AG08395 (cell line): ENCODE measurements at places on chromosomes 6 and 20.

- no peak for DNase-seq
Observed at GRCh38 chr6:39681674-39682121, 43.5 kb downstream of the KIF6 start.

DNA sequence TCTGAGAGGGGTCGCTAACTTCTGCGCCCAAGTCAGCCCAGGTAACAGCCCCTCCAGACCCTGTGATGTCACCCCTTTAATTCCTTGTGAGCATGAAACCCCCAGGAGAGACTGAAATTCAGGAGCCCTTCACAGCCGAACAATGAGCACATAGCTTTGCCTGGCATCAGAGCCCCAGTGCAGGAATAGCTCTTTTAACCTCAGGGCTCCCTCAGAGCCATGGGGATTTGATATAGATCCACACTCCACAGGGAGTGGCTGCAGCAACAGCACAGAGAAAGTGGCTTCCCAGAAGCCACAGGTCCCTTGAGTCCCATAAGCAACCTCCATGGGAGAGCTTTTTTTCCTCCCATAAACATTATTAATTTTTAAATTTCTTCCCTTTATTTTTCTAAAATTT lies 150.0 kb upstream of the MARCKS start:
- DNase-seq: no peak

DNA sequence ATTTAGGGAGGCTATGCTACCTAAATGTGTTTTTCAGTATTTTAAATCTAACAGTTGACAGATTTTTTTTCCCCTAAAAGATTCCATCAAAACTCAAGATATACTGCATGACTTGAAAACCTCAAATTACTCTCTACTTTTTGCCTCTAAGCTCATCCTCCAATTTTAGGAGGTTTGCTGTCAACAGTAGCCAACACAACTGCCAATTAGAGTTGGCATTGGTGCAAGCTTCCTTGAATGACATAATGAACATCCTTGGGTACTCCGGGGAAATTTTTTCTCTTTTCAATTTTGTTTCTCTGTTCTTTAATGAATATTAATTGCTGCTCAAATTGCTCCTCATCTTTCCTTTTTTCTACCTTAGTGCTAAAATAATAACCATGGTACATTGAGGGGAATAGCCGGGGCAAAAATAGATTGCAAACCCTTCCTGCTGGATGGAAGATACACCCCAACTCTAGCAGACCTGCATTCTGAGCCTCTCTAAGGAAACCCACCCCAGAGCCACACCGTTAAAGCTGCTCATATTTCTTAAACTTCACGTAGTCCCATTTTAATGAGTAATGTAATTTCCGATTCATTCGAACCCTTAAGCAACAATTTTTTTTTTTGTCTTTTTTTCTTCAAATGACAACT lies 34.3 kb downstream of the SLC22A23 start:
- no peak for DNase-seq

DNA sequence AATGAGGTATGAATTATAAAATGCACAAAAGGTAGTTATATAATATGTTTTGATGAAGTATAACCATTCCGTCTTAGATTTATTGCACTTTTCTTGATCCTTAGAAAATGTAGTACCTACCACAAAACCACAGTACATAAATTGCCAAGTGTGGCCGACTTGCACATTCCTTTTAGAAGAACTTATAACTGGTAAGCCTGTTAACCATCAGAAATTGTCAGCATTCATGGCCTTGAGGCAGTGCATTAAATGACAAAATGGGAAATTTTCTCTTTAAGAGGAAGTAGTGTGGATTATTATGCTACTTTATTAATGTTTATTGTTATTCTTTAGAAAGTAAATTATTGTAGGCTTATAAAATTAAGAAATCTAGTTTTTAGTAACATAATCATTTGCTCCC lies 29.6 kb downstream of the TAB2 start:
- peak; percentile 5 for DNase-seq

DNA sequence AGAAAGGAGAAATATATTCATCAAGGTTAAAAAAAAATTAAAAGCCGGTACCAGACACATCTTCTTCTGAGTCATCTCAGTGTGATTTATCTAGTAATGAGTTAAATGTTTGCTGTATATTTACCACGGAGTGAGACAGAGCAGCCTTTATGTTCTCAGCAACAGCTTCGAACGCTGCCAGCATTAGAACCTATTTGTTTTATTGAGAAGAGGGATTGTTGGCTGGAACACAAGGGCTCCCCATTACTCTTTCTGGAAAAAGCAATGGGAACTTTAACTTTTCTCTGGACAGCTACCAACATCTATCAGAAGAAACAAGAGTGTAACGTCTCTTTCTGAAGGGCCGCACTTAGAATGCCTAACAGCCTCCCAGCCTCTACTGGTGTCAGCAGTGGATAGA lies 105.3 kb upstream of the TAB2 start:
- no peak for DNase-seq

DNA sequence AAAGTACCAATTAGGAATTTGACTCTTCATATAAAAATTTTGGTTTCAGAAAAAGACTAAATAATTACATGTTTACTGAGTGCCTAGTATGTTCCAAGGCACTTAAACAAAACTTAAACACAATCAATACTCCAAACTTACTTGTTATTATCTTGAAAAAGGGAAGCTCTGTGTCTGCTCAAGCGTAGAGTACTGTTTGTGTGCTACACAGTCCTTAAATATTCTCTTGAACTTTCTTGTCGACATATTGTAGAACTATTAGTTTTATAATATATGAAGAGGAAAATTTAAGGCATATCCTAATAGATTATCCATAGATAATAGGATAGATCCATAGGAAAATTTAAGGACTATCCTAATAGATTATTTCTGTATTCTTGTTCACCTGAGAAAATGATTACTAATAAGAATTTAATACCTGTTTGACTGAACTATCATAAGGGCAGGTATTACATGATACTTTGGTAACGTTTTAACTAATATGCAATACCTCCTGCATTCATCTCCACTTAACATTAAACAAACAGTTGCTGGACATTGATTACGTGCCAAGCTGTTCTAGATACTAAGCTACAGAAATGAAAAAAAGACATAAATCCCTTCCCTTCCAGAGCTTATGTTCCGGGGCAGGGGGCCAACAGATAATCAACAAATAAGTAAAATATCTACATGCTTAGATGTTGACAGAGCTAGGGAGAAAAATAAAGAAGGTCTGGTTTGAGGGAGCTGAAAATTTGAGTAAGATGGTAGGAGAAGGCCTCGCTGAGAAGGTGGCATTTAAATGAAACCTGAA lies 115.2 kb upstream of the BCLAF1 start:
- no peak for DNase-seq

DNA sequence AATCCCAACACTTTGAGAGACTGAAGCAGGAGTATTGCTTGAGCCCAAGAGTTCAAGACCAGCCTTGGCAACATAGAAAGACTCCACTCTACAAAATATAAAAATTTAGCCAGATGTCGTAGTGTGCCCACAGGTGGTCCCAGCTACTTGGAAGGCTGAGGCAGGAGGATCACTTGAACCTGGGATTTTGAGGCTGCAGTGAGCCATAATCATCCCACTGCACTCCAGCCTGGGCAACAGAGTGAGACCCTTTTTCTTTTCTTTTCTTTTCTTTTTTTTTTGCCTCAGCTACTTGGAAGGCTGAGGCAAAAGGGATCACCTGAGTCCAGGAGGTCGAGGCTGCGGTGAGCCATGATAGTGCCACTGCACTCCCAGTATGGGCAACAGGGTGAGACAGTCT lies 17.9 kb downstream of the FASTKD5 start:
- DNase-seq: no peak

DNA sequence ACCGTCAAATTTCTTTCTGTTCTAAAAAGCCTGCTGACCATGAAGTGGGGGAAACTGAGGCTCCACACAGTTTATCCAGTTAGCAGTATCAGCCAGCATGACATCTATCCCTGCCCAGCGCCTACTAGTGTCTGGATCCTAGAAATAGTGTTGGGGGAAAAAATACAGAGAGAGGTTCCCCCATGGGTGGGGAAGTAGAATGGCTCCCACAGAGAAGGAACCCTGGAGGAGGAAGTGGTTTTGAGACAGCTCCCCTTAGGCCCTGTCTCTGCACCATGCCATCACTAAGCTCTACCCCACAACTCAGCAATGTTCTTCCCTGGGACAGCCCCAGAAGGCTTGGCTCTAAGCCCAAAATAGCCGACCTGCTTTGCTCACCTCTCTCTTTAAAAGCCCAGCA lies 153.4 kb downstream of the MBOAT1 start:
- no peak for DNase-seq

DNA sequence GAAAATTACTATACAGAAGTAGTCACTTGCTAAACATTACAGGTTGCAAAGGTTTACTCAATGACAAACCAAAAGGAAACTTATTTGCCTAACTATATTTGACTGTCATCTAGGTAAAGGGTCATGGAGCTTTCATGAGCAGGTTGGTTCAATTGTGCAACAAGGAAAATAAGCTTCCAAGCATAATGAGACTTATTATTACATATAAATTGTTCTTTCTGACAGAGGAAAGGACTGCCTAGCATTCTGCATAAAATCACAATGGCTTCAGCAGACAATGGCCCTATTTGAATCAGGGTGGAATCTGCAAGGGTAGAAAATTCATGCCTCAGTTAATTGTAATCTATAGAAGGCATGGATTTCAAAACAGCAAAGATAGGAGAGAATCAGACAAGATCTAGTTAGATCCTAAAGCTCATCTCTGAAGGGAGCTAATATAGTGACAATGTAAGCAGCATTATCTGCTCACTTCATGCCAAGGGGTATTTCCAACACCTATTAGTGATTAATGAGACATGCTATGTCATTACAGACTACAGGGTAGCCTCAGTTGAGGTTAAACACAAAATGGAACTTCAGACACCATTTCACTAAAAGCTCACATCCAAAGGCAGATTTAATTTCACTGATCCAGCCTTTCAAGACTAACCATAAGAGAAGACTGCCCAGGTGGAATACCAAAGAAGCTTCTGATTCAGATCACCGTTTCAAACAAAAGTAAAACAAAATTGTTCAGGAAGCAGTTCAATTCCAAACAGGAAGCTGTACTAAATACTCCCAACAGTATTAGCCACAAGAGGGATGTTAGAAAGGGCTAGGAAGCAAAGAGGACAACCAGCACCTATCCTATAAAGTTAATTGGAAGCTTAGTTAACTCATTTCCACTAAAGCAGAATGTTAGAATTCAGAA lies 8.5 kb downstream of the STAU1 start:
- DNase-seq: no peak

GRCh38 chr20:56429941-56430340 lies 17.9 kb downstream of the CASS4 start:
- DNase-seq: no peak

DNA sequence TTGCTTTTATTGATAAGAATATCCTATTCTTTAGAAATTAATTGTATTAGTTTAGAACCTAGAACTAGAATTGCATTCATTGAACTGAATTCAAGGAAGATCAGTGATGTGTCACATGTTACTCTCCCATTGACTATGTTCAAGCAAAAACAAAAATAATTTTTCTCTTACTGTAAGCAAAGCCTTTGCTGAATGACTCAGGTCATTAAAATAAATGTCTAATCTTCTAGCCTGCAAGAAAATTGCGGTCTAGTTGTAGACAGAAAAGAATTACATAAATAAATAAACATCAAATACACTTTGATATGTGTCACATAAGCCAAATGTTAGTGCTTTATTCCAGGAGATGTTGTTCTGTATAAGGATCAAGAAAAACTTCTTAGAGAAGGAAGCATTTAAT lies 387.9 kb downstream of the ADGRB3 start:
- DNase-seq: peak; percentile 4

- DNase-seq: no peak
Observed at GRCh38 chr20:11051136-11051535, 377.3 kb upstream of the JAG1 start.

DNA sequence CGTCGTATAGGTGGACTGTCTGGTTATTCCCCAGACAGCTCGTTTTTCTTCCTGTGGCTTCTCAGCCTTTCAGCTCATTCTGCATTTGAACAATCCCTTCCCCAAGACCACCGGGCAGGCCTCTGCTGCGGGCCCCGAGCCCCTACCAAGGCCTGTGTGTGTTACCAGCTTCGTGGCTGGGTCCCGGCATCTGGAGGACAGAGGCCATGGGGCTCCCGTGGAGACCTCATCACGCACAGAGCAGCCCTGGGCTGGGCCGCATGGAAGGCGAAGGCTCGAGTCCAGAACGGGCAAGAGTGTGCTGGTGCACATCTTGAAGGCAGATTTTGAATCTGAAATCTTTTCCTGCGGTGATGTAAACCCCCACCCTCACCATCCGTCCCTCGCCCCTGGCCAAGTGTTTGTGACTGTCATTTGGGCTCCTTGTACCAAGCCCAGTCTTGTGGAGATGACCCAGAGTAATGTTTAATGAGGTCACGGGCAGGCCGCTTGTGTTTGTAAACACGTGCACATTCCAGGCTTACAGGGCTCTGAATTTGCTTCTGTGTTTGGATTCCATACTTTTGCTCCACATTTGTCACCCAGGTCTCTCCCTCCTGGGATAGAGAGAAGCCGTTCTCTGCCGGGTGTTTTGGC lies 119.6 kb downstream of the CDH4 start:
- DNase-seq: peak; percentile 6

DNA sequence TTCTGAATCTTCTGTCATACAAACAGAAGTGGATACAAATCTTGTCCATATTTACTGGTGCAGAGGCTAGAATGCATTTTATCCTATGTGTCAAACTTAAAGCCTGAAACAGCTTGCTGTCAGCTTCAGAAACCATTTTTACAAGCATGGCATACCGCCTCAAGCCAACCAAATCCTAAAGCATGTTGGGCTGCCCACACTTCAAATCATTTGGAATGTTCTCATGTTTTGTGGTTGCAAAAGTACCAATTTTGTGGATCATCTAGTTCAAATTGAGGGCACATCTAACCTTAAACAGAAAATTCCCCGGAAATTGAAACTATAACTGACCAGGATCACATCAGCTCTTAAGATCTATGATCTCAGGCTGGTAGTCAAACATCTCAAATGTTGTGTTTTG lies 3.2 kb downstream of the GPR63 start:
- DNase-seq: no peak

DNA sequence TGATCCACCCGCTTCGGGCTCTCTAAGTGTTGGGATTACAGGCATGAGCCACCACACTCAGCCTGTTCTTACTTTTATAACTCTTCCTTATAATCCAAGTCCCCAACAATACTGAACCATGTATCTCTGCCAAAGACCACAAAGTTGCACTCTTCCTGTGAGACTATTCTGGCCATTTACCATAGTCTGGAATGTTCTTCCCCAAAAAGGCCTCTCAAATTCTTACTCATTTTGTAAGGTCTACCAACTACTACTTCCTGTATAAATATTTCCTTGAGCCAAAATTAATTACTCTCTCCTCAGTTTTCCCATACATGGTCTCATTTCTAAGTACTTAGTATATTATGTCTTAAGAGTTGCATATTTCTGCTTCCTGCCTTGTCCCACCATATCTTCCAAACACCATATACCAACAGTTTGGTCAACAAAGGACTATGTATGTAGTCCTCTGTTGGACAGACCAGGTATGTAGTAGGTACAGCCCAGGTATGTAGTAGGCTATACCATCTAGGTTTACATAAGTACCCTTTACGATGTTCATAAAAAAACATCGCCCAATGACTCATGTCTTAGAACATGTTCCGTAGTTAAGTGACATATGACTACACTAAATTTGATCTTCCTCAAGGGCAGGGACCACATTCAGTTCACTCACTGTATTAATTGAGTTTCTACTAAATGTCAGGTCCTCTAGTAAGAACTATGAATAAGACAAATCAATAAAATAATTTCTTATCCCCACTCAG lies 22.0 kb downstream of the RANBP9 start:
- DNase-seq: no peak
